ENCODE measurements at places on chromosomes 11 and 22.
A peak's percentile ranks its signal among the peaks of the same experiment; 100 is the strongest.

GRCh38 chr11:33258631-33259205 lies 1.5 kb downstream of the HIPK3 start:
- no peak for DNase-seq

- DNase-seq: peak; percentile 53
Measured at GRCh38 chr22:42959576-42960509, 55.1 kb downstream of the PACSIN2 start.

DNA sequence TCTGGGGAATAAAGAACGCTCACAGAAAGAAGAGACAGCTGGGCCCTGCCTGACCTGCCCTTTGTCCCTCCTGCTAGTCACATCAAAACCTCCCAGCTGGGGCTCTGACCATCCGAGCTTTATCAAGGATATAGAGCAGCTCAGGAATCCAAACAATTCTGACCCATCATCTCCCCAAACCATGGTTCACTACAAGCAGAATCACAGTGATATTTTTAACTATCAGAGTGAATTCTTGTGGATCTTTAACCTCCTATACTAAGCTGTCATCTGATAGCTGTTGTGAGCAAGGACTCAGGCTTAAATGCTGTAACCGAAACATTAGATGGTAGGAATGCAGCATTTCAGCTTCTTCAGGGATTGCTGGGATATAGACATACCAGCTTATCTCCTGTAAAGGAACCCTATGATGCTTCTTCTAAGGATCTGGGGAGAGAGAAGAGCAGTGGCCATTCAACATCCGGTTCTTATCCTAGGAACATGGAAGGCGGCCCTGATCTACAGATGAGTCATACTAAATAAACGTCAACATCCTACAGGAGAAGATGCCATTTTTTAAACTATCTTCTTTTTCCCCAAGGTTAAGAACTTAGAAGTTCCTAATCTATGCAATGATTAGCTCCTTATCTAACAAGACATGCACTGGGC lies 84.7 kb upstream of the AKIP1 start:
- DNase-seq: no peak

GRCh38 chr11:26199331-26200095 lies 132.4 kb upstream of the ANO3 start:
- no peak for DNase-seq

- no peak for DNase-seq
Measured at GRCh38 chr22:46060292-46061123, 83.5 kb upstream of the WNT7B start.

Data from right cardiac atrium (tissue), 5 donors.